NCI-H187 treated with DMSO at 0.1 percent for 48 hours (cell line): ENCODE measurements at places on chromosomes 6 and 20.

DNA sequence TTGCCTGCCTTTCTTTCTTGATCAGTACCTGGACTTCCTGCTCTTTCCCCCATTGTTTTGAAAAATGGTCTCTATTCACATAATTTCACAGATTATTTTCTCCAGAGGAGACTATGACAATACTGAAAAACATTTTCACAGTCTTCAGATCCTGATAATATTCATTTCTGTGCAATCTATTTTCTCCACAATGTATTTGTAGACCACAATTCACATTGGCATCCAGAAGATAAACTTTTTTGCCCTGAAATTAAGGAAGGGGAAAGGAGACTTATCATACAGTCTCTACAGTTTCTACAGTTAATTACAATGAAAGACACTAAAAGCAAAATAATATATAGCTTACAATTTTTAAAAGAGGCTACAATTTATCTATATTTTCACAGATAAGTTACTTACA, 18.4 kb downstream of the LCA5 start:
- DNase-seq = no peak

GRCh38 chr6:6795393-6795792, 206.9 kb downstream of the LY86 start:
- DNase-seq = no peak

DNA sequence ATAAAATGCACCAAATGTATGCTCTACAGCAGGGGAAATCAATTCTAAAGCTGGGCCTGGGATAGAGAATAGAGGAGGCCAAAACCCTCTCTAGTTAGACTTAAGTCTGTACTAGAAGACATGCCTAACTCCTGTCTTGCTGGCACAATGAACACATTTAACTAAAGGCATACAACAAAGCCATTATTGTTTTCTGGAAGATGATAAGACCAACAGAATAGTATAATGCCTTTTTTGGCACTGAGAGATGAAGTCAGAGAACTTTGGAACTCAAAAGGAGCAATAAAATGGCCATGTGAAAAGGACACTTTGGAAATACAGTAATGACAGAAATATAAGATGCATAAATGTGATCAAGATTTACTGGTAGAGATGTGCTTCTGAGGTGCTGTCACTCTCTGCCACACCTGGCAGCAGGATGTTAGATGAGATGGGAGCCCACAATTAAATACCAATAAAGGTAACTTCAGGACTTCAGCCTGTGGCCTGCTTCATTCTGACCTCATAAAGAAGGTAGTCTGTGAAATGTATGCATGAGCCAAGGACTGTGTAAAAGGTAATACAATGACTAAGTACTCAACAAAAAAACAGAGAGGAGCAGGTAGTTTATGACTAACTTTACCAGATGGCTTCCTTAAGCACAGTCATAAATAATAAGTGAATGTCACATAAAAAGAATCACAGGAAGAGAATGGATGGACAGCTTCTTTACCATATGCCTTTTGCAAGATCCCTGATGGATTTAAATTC, 333.4 kb downstream of the BCKDHB start:
- DNase-seq = no peak

DNA sequence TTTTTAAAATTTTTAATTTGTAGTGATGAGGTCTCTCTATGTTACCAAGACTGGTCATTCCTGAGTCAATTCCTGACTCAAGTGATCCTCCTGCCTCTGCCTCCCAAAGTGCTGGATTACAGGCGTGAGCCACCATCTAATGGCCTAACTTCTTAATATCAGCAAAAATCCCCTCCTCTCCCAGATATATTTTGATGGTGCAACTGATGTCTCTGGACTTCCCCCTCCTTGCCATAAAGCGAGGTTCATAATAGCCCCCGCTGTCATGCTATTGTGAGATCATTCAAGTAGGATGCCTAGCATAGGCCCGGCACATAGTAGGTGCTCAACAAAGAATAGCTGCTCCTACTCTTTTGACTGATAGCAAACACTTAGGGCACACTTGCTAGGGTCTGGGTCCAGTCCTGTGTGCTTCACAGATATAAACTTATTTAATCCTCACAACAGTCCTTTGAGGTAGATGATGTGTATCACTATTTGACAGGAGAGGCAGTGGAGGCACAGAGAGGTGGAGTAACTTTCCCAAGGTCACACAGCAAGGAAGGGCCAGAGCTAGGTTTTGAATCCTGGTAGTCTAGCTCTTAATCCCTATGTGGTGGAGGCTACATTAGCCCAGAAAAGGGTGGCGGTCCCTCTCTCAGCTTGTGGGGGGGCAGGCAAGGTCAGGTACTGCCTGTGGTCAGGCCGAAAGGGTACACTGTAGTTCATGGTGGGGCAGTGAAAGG, 14.6 kb downstream of the SRC start:
- no peak for DNase-seq

GRCh38 chr6:111531185-111531584, 48.2 kb upstream of the REV3L start:
- no peak for DNase-seq

- no peak for DNase-seq
Observed at GRCh38 chr20:20360464-20360863, 7.4 kb upstream of the INSM1 start.

DNA sequence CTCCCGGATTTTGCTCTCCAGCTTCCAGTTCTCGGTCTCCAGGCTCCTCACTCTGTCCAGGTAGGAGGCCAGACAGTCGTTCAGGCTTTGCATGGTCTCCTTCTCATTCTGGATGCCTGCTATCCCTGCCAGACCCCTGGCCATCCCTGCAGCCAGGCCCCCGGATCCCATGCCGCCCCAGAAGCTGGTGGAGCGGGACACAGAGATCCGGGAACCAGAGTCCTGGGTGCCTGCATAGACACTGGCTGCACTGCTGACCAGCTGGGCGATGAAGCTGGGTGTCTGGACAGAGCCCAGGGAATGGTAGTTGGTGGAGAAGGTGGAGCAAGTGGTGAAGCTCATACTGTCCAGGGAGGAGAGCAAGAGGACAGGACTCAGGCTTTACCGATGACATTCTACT, 2.9 kb upstream of the CALHM6 start:
- DNase-seq = no peak

GRCh38 chr20:21234806-21235483, 68.2 kb upstream of the XRN2 start:
- DNase-seq = no peak

- no peak for DNase-seq
Observed at GRCh38 chr6:111482188-111482958, 645 bp downstream of the REV3L start.

- DNase-seq = no peak
Observed at GRCh38 chr20:29740951-29741593, 1516.4 kb upstream of the DEFB115 start.

DNA sequence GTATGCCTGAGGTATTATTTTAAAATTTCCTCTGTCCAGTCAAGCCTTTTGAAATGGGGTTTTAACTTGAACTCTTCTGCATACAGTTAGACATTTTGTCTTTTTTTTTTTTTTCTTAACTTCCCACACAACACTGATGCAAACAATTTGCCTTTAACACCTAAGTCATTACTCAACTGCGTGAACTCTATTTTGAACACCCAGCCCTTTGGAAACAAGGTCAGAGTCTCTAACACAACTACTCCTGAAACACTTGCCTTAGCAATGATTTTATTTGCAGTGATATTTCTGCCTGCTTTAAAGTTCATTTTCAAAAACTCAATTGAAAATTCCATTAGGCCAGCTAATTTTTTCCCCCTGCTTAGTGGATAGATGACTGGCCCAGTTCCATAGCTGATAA, 24.2 kb downstream of the GLYATL3 start:
- no peak for DNase-seq

DNA sequence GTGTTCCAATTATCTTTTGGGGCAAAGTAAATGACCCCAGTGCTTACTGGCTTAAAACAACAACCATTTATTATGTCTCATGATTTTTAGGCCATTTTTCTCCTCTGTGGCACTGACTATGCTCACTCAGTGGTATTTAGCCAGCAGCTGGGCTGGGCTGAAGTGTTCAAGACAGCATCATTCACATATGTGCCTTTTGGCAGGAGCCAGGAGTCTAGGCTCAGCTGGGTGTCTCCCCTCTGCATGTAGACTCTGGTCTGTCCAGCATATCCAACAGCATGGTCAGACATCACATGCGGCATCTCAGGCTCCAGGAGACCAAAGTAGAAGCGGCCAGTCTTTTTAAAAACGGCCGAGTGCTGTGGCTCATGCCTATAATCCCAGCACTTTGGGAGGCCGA, 120.3 kb upstream of the TOP1 start:
- no peak for DNase-seq

DNA sequence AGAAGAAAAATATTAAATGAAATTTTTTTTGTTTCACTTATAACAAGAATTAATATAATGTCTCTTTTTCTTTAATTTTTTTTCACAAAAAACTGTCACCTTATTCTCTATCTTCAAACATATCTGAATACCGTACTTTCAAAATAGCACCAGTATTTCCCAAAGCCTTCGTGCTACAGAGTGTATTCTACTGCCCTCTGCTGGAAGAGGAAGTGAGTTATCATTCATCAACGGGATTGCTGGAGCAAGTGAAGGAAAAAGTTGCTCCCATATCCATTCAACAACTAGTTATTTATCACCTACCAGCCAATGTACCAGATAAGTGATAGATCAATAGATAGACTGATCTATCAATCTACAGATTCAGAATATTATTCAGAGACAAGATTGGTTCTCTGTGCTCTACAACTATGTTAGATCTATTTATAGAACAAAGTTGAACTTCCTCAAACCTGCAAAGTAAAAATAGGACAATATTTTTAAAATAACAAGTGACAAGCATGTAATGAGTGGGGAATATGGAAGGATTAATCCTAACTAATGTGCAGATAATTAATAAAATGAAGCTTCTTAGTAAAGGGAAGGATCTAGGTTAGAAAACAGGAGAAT, 26.7 kb upstream of the TFAP2B start:
- no peak for DNase-seq

- no peak for DNase-seq
Observed at GRCh38 chr6:30194797-30195690, 18.2 kb downstream of the TRIM26 start.

GRCh38 chr6:15243910-15244619, 1.8 kb upstream of the JARID2 start:
- no peak for DNase-seq

DNA sequence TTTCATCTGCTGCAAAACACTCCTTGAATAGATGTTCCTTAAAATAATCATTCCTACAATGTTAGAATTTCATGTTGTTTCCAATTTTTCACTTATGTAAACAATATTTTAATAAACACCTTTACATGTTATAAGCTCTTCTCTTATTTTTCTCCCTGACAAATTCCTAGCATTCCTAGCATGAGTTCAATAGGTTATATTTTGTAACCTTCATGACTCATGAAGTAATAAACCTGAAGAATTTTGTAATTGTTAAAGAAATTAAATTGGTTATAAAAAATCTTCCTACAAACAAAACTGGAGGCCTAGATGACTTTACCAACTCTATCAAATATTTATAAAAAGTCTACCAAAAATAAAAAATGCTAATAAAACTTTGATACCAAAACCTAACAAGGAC, 66.3 kb downstream of the NT5E start:
- DNase-seq = no peak

DNA sequence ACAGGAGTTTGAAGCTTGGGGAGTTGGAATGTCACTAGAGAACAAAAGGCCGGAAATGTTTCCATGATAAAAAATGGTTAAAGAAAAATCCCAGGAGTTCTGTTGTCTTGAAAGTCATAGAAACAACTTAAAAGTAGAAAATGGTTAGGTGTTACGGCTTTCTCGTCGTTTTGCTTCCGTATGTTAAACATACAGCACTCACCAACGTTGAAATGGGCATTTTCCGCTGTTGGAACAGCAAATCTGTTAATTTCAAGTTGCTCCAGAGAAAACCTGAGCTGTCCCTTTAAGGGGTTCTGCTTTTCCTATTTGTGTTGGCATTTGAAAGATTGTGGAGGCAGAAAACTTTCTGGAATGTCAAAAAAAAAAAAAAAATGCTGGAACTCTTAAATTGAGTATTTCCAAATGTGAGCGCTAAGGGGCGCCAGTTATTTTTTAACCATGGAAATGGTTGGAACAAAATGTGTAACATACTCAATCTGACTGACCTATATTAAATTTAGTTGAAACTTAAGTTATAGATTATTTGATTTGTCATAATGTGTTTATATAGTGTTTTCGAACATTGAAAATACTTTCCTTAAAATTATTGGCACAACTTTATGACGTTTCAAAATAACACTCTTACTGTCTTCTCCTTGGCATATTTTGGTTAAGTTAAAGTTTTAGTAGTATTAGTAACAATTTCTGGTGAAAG, 2.2 kb downstream of the QKI start:
- DNase-seq = no peak

- no peak for DNase-seq
Observed at GRCh38 chr6:159957071-159957673, 11.7 kb upstream of the IGF2R start.

GRCh38 chr6:44192428-44193041, 24.2 kb upstream of the MYMX start:
- DNase-seq = no peak

- no peak for DNase-seq
Observed at GRCh38 chr20:5448449-5449118, 131.8 kb upstream of the PROKR2 start.

DNA sequence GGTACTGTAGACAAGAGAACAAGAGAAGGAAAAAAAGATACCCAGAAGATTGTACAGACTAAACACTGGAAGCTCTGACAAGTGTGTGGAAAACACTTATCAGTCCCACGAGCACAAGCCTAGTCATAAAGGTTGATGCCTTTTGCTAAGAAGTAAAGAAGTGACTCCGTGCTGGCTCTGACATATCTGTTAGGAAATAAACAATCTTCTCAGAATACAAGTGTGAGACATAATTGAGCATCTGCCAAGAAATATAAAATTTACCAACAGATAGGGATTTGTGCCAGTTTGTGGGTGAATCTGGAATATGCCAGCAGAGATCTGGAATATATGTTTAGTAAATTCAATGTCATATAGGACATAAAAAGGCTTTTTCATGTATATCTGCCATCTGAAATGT, 258.7 kb upstream of the RNF217 start:
- no peak for DNase-seq

- no peak for DNase-seq
Observed at GRCh38 chr6:127053032-127053874, 65.2 kb upstream of the RSPO3 start.

DNA sequence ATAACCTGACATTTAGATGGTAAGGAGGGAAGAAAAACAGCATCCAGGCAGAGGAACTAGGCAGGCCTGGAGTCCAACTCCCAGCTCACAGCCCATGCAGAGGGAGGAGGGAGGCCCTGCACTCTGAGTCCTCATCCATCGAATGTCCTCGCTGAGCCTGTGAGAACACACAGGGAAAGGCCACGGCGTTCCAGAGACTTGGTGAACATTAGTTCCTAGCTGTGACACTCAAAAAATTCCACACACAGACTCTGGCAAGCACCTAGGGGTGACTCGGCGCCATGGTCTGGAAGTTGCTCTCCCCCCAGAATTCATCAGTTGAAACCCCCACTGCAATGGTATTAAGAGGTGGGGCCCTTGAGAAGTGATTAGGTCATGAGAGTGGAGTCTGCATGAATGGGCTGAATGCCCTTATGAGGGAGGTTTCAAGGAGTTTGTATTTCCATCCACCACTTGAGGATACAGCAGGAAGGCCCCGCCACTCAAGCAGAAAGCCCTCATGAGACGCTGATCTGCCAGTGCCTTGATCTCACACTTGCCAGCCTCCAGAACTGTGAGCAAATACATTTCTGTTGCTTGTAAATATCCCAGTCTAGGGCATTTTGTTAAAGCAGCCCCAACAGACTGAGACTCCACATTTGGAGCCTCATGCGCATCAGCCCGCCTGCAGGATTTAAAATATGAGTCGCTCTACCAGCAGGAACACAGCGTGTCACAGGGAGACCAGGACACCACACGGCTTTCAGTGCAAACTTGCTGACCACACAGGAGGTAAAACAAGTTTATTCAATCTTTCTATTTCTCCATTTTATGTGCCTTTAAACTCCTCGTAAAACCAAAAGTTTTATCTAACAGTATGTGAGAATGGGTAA, 73.9 kb downstream of the WDR27 start:
- DNase-seq = no peak
